Breast epithelium (tissue), 4 donors: ENCODE measurements at places on chromosomes 12 and 14. TPM values are rescaled to one million over a fixed set of nuclear protein-coding genes. Genes with fewer than 3 reads are reported as not detected.

Gene ESRRB
- total RNA-seq, result 0.16 TPM

- no peak for DNase-seq
- no peaks in the 10 kb centered on the region for H3K27me3 ChIP-seq
- no peaks in the 10 kb centered on the region for H3K4me1 ChIP-seq
- H3K27ac ChIP-seq, result peak overlapping the region; percentile 85
These were observed 544 bp downstream of the ABCD4 start for GRCh38 chr14:74302152-74302628.

Gene RPS6KL1
- total RNA-seq, result 3.3 TPM

Gene RNASE2
- 2.0 TPM for total RNA-seq

DNA sequence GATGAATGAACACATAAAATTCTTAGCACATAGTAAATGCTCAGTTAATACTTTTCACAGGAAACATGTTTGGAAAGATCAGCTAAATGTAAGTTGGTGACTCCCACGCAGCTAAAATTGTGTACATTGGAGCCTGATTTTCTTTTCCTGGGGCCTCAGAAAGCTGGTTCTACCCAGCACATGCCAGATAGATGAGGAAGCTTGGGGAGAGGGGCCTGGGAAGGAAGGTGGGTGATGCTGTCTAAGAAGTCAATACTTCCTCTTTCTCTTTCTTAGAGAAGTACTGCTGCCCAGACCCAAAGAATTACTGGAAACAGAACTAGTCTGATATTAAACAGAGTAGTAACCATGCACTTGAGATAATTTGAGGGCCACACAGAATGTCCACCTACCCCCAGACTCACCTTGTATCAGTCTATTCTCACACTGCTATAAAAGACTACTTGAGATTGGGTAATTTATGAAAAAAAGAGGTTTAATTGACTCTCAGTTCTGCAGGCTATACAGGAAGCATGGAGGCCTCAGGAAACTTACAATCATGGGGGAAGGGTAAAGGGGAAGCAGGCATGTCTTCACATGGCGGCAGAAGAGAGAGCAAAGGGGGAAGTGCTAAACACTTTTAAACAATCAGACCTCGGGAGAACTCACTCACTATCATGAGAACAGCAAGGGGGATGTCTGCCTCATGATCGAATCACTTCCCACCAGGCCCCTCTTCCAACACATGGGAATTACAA lies 123.3 kb upstream of the MED13L start:
- DNase-seq, result no peak
- no peaks in the 10 kb centered on the region for H3K36me3 ChIP-seq

GRCh38 chr14:28719130-28719529 lies 47.5 kb upstream of the FOXG1 start:
- H3K36me3 ChIP-seq, result no peaks in the 10 kb centered on the region
- H3K4me3 ChIP-seq, result no peak overlapping the region
- no peaks in the 10 kb centered on the region for H3K27me3 ChIP-seq
- no peaks in the 10 kb centered on the region for H3K4me1 ChIP-seq

GRCh38 chr14:91041450-91041849 lies 19.0 kb downstream of the RPS6KA5 start:
- H3K4me3 ChIP-seq, result no peak overlapping the region
- no peak for DNase-seq
- no peaks in the 10 kb centered on the region for H3K27me3 ChIP-seq
- no peaks in the 10 kb centered on the region for H3K4me1 ChIP-seq
- no peaks in the 10 kb centered on the region for H3K36me3 ChIP-seq

- DNase-seq, result no peak
- H3K4me1 ChIP-seq, result no peaks in the 10 kb centered on the region
- no peak overlapping the region for H3K4me3 ChIP-seq
These were observed 47.9 kb upstream of the NTF3 start for GRCh38 chr12:5384015-5384414.

DNA sequence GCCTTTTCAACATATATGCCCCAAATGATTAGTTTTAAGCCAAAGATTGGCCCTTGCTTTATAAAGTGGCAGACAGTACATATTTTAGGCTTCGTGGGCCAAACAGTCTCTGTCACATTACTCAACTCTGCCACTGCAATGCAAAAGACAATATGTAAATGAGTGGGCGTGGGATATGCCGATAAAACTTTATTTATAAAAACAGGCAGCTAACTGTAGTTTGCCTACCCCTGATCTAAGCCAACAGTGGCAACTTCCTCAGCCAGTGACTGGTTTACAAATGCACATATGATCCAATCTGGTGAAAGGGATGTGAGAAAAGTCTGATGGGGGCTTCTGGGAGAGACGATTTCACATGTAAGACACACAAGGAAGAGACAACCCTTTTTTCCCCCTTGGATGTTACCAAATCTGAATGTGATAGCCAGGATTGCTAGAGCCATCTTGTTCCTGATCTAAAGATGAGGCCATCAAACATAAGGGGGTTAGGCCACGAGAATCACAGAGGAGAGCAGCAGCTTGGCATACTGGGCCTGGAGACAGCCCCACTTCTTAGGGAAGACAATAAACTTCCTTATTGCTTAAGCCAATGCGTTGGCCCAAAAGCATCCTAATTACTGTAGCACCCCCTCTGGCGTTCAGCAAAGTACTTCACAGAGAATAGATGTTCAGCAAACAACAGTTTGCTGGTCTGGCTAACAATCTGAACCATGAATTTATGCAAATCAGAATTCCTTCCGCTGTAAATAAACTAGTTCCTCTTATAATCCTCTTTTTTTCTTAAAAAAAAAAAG lies 75.2 kb upstream of the TMCC3 start:
- H3K4me1 ChIP-seq, result no peaks in the 10 kb centered on the region
- H3K27me3 ChIP-seq, result no peaks in the 10 kb centered on the region
- no peaks in the 10 kb centered on the region for H3K36me3 ChIP-seq
- no peak overlapping the region for H3K27ac ChIP-seq

Gene MBD6
- total RNA-seq, result 19.7 TPM

- no peak for DNase-seq
- H3K27ac ChIP-seq, result no peak overlapping the region
- no peaks in the 10 kb centered on the region for H3K36me3 ChIP-seq
- H3K27me3 ChIP-seq, result no peaks in the 10 kb centered on the region
- no peaks in the 10 kb centered on the region for H3K4me1 ChIP-seq
These were observed 9.1 kb upstream of the SERPINA11 start for GRCh38 chr14:94461526-94462218.

GRCh38 chr12:120734210-120734609 lies 8.6 kb downstream of the ACADS start:
- H3K36me3 ChIP-seq, result peaks cover 5% of the 10 kb centered on the region
- no peak overlapping the region for H3K27ac ChIP-seq
- H3K4me3 ChIP-seq, result no peak overlapping the region
- H3K4me1 ChIP-seq, result no peaks in the 10 kb centered on the region
- no peak for DNase-seq

Gene KHNYN
- total RNA-seq, result 48.5 TPM

GRCh38 chr14:32738206-32738871 lies 200.3 kb upstream of the NPAS3 start:
- no peaks in the 10 kb centered on the region for H3K36me3 ChIP-seq
- no peak for DNase-seq
- H3K4me3 ChIP-seq, result no peak overlapping the region
- H3K27me3 ChIP-seq, result no peaks in the 10 kb centered on the region
- no peak overlapping the region for H3K27ac ChIP-seq

Gene C12orf50
- total RNA-seq, result not detected

- no peak overlapping the region for H3K27ac ChIP-seq
- DNase-seq, result no peak
- no peaks in the 10 kb centered on the region for H3K4me1 ChIP-seq
- no peak overlapping the region for H3K4me3 ChIP-seq
- H3K36me3 ChIP-seq, result no peaks in the 10 kb centered on the region
These were observed 24.1 kb upstream of the NRDE2 start for GRCh38 chr14:90355540-90356518.

Gene RARG
- total RNA-seq, result 23.3 TPM

Gene MUCL1
- total RNA-seq, result 3.4 TPM

GRCh38 chr14:77006132-77006531 lies 22.4 kb downstream of the IRF2BPL start:
- no peak overlapping the region for H3K4me3 ChIP-seq
- no peaks in the 10 kb centered on the region for H3K27me3 ChIP-seq
- peak overlapping the region; percentile 71 for H3K27ac ChIP-seq
- H3K36me3 ChIP-seq, result no peaks in the 10 kb centered on the region
- DNase-seq, result no peak

Gene FOXA1
- total RNA-seq, result 0.32 TPM

Gene ENO2
- total RNA-seq, result 5.0 TPM

Gene LPAR5
- total RNA-seq, result 1.8 TPM

Gene KRT74
- total RNA-seq, result not detected

- no peaks in the 10 kb centered on the region for H3K36me3 ChIP-seq
- no peaks in the 10 kb centered on the region for H3K27me3 ChIP-seq
- H3K27ac ChIP-seq, result no peak overlapping the region
- H3K4me1 ChIP-seq, result no peaks in the 10 kb centered on the region
- H3K4me3 ChIP-seq, result no peak overlapping the region
- DNase-seq, result no peak
These were observed 34.9 kb downstream of the CREBL2 start for GRCh38 chr12:12646483-12647072.

- no peaks in the 10 kb centered on the region for H3K36me3 ChIP-seq
- no peaks in the 10 kb centered on the region for H3K4me1 ChIP-seq
- DNase-seq, result no peak
- H3K27me3 ChIP-seq, result no peaks in the 10 kb centered on the region
- H3K4me3 ChIP-seq, result no peak overlapping the region
These were observed 53.4 kb upstream of the ABCD2 start for GRCh38 chr12:39672976-39673375.

Gene PTCSC3
- not detected for total RNA-seq

DNA sequence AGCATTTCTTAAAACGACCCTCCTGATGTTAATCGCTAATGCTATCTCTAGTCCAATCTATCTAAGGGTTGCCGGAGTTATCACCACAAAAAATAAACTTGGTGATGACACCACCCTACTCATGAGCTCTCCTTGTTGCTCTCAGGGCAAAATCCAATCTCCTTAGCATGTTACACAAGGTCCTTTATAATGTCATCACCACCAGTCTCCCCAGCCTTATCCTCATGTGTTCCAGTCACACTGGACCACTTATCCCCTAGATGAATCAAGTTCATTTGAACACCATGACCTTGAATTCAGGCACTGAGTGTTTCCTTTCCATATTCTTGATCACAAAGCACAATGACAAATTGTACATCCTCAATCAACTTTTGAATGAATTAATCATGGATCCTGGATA lies 19.0 kb upstream of the DRAM1 start:
- H3K27me3 ChIP-seq, result no peaks in the 10 kb centered on the region
- no peaks in the 10 kb centered on the region for H3K36me3 ChIP-seq
- no peaks in the 10 kb centered on the region for H3K4me1 ChIP-seq
- no peak overlapping the region for H3K27ac ChIP-seq

Gene MYH6
- total RNA-seq, result not detected

Gene OLR1
- not detected for total RNA-seq

DNA sequence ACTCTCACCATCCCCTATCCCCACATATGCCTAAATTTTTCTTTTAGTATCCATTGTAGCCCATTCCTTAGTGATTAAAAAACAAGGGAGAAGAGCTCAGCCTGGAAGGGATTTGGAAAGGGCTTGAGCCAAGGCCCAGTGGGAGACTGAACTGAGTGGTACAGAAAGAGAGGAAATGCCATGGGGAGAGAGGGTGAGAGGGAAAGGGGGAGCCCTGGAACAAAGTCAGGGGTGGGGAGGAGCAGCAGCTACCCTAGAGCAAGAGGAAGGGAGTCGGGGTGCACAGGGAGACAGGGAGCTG lies 2.6 kb upstream of the ATN1 start:
- H3K4me1 ChIP-seq, result peaks cover 11% of the 10 kb centered on the region
- H3K27ac ChIP-seq, result peak overlapping the region; percentile 99
- H3K27me3 ChIP-seq, result no peaks in the 10 kb centered on the region
- H3K36me3 ChIP-seq, result no peaks in the 10 kb centered on the region
- no peak for DNase-seq

Gene NUAK1
- total RNA-seq, result 13.1 TPM

- DNase-seq, result no peak
- no peaks in the 10 kb centered on the region for H3K36me3 ChIP-seq
- H3K4me3 ChIP-seq, result no peak overlapping the region
- H3K27me3 ChIP-seq, result no peaks in the 10 kb centered on the region
- no peaks in the 10 kb centered on the region for H3K4me1 ChIP-seq
- H3K27ac ChIP-seq, result no peak overlapping the region
These were observed 559.0 kb downstream of the GALC start for GRCh38 chr14:87434011-87434410.

DNA sequence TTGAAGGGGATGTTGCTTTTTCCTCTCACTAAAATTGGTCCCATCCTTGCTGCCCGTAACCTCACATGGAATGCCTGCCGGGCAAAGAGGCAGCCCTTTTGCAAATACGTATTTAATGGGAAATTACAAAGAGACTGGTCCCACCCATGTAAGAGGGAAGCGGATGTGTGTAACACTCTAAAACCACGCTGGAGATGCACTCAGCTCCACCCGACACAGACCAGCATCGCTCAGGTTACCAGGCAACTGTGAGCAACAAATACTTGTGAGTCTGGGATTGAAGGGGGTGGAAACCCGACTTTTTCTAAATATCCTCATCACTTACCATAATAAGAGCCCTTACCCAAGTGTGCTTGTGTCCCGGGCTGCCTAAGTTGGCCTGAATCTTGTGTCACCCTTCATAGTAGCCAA lies 47.7 kb downstream of the ELK3 start:
- H3K36me3 ChIP-seq, result no peaks in the 10 kb centered on the region
- peaks cover 8% of the 10 kb centered on the region for H3K4me1 ChIP-seq
- no peak overlapping the region for H3K4me3 ChIP-seq

Gene AQP2
- total RNA-seq, result not detected

GRCh38 chr12:3518902-3519301 lies 27.9 kb downstream of the PRMT8 start:
- no peaks in the 10 kb centered on the region for H3K27me3 ChIP-seq
- no peak overlapping the region for H3K27ac ChIP-seq
- H3K36me3 ChIP-seq, result no peaks in the 10 kb centered on the region
- H3K4me1 ChIP-seq, result no peaks in the 10 kb centered on the region

Gene RASSF9
- 2.2 TPM for total RNA-seq

Gene ANKRD52
- 12.8 TPM for total RNA-seq

- DNase-seq, result no peak
- H3K4me1 ChIP-seq, result no peaks in the 10 kb centered on the region
- no peaks in the 10 kb centered on the region for H3K27me3 ChIP-seq
- no peaks in the 10 kb centered on the region for H3K36me3 ChIP-seq
These were observed 20.8 kb upstream of the MANSC4 start for GRCh38 chr12:27800819-27801218.

Gene NTS
- 0.64 TPM for total RNA-seq

Gene KRT82
- total RNA-seq, result not detected
